Chondrocyte (in vitro differentiated cells): ENCODE measurements at places on chromosomes 2 and 18. TPM values are rescaled to one million over a fixed set of nuclear protein-coding genes. Genes with fewer than 3 reads are reported as not detected.
A peak's percentile ranks its signal among the peaks of the same experiment; 100 is the strongest.

The ARHGEF33 gene
- total RNA-seq = 0.28 to 0.87 TPM (median 0.51 TPM) in 3 replicates

The UGT1A8 gene
- total RNA-seq = not detected in 3 replicates

The ACKR3 gene
- 56.6 to 68.8 TPM (median 57.6 TPM) in 3 replicates for total RNA-seq

The CCDC88A gene
- total RNA-seq = 52.1 to 64.1 TPM (median 54.7 TPM) in 3 replicates

DNA sequence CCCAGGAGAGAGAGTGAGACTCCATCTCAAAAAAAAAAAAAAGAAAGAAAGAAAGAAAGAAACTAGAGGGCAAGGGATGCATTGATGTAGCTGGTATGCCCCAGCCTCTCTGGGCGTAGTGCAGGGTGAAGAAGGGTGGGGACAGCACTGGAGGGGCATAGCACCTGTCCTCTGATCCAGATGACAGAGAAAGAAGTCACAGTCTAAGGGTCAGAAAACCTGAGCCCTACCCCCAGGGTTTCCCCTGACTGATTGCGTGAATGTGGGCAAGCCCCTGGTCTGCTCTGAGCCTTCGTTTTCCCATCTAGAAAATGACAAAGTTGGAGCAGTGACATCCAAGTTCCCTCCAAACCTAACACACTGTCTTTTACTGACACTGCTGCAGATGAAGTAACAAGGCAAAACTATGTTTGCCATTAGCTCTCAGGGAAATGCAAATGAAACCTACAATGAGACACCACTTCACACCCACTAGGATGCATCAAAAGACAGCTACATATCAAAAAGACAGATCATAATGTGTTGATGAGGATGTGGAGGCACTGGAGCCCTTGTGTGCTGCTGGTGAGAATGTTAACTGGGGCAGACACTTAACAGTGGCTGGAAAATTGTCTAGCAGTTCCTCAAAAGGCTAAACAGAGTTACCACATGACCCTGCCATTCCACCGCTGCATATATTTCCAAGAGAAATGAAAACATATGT, 19.5 kb upstream of the YWHAQ start:
- H3K27ac ChIP-seq = no peak overlapping the region
- H3K36me3 ChIP-seq = no peaks in the 10 kb centered on the region

- H3K36me3 ChIP-seq = no peaks in the 10 kb centered on the region
- no peak for DNase-seq
- peak overlapping the region; percentile 62 for H3K27ac ChIP-seq
- H3K27me3 ChIP-seq = no peaks in the 10 kb centered on the region
- H3K4me3 ChIP-seq = no peak overlapping the region
Measured at GRCh38 chr2:64214281-64215115, 70.3 kb upstream of the PELI1 start.

GRCh38 chr2:219332542-219332941, at the start of gene RESP18:
RESP18 (minus strand) TSS chr2:219332744.
- H3K4me1 ChIP-seq = peaks cover 2% of the 10 kb centered on the region
- H3K4me3 ChIP-seq = no peak within 1 kb of the TSS
- peaks cover 82% of the 10 kb centered on the region for H3K27me3 ChIP-seq
- H3K27ac ChIP-seq = no peak within 1 kb of the TSS
- DNase-seq = no peak

- H3K27ac ChIP-seq = no peak overlapping the region
- peaks cover 2% of the 10 kb centered on the region for H3K36me3 ChIP-seq
- peaks cover 17% of the 10 kb centered on the region for H3K4me1 ChIP-seq
- peaks cover 73% of the 10 kb centered on the region for H3K27me3 ChIP-seq
- DNase-seq = no peak
- peak overlapping the region; percentile 25 for H3K4me3 ChIP-seq
Measured at GRCh38 chr2:176189681-176190641, 1.5 kb downstream of the HOXD1 start.

GRCh38 chr2:179467111-179467510, 202.5 kb upstream of the SESTD1 start:
- H3K36me3 ChIP-seq = no peaks in the 10 kb centered on the region
- DNase-seq = no peak
- H3K4me1 ChIP-seq = peaks cover 2% of the 10 kb centered on the region
- H3K4me3 ChIP-seq = no peak overlapping the region
- no peak overlapping the region for H3K27ac ChIP-seq
- H3K27me3 ChIP-seq = no peaks in the 10 kb centered on the region

DNA sequence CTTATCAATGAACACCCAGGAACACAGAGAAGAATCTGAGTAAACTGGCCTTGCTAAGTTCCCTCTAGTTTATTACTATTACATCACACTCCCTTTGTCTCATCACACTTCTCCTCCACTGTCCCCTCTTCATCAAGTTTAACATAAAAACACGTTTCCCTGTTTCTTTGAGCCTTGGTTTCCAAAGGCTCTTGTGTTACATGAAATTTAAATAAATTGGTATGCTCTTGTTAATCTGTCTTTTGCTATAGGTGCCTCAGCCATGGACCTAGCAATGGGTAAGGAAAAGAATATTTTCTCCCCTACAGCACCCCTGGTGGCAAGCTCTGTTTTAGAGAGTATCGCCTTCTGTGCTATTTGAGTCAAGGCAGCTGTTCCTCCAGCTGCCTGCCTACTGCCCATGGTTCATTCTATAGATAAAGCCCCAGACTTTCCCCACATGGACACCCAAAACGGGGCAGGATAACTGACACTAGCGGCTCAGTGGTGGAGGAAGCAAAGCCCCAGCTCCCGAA, 31.8 kb downstream of the TGIF1 start:
- H3K4me3 ChIP-seq = no peak overlapping the region
- H3K27ac ChIP-seq = no peak overlapping the region
- peaks cover 4% of the 10 kb centered on the region for H3K4me1 ChIP-seq
- no peaks in the 10 kb centered on the region for H3K36me3 ChIP-seq
- no peak for DNase-seq

GRCh38 chr18:25834061-25834460, 256.4 kb downstream of the SS18 start:
- peaks cover 14% of the 10 kb centered on the region for H3K4me1 ChIP-seq
- no peak overlapping the region for H3K27ac ChIP-seq
- H3K27me3 ChIP-seq = no peaks in the 10 kb centered on the region
- no peak for DNase-seq
- H3K36me3 ChIP-seq = no peaks in the 10 kb centered on the region

DNA sequence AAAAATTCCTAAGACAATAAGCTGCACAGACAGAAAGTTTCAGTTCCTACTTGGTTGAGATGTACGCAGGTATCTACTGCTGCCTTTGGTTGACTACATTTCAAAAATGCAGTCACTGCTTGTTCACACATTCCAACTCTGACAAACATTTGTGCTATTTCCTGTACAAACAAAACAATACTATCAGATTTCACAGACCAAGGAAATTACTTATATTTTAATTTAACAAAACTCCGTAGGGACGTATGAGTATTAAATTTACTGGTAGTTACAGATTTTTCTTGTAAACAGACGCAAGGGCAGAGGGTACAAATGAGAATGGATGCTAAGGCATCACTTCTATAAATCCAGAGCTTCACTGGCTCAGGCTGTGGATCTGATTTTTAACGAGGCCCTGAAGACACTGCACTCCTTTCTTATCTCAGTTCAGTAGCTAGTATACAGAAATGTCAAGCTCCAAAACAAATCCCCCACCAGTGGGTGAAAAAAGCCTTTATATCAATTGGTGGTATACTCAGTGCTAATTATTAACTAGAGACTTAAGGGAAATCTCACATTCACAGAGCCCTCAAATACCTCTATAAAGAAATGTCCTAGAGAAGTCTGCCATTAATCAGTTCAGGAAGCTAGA, 31.7 kb upstream of the TTC32 start:
- peaks cover 24% of the 10 kb centered on the region for H3K36me3 ChIP-seq
- peak overlapping the region; percentile 4 for H3K4me3 ChIP-seq
- peaks cover 16% of the 10 kb centered on the region for H3K4me1 ChIP-seq
- H3K27me3 ChIP-seq = no peaks in the 10 kb centered on the region

GRCh38 chr2:180656455-180656847, 324.0 kb upstream of the UBE2E3 start:
- no peak overlapping the region for H3K4me3 ChIP-seq
- DNase-seq = no peak
- H3K36me3 ChIP-seq = no peaks in the 10 kb centered on the region
- peaks cover 4% of the 10 kb centered on the region for H3K4me1 ChIP-seq

- H3K36me3 ChIP-seq = no peaks in the 10 kb centered on the region
- H3K4me1 ChIP-seq = peaks cover 22% of the 10 kb centered on the region
- H3K4me3 ChIP-seq = peak overlapping the region; percentile 47
- H3K27ac ChIP-seq = peak overlapping the region; percentile 22
Measured at GRCh38 chr2:121075006-121075551, 209.9 kb downstream of the TFCP2L1 start.

DNA sequence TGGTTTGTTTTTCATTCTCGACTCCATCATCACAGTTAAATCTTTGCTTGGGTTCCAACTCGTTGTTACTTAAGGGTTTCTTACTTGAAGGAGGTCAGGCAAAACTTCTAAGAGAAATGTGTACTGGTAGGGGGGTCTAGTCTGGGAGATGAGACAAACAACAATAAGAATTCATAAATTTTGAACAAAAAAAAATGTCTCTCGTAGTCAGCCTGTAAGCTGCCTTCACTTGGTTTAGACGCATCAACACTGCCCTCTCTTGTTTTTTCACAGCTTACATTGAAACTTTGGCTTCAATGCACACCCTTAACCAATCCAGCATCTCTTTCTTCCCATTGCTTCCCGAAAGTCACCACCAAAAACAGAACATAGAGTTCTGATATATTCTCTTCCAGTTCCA, 576.4 kb upstream of the PIK3C3 start:
- peaks cover 2% of the 10 kb centered on the region for H3K4me1 ChIP-seq
- H3K27ac ChIP-seq = no peak overlapping the region
- peaks cover 2% of the 10 kb centered on the region for H3K27me3 ChIP-seq

- H3K4me3 ChIP-seq = peak overlapping the region; percentile 90
- H3K4me1 ChIP-seq = peaks cover 43% of the 10 kb centered on the region
- H3K36me3 ChIP-seq = peaks cover under 1% of the 10 kb centered on the region
- peak overlapping the region; percentile 92 for H3K27ac ChIP-seq
- no peak for DNase-seq
Measured at GRCh38 chr2:101307503-101307902, 998 bp downstream of the RNF149 start.

GRCh38 chr2:96578731-96579130, 42.2 kb downstream of the ARID5A start:
- H3K4me1 ChIP-seq = peaks cover 3% of the 10 kb centered on the region
- no peaks in the 10 kb centered on the region for H3K36me3 ChIP-seq
- H3K4me3 ChIP-seq = no peak overlapping the region
- no peak for DNase-seq

DNA sequence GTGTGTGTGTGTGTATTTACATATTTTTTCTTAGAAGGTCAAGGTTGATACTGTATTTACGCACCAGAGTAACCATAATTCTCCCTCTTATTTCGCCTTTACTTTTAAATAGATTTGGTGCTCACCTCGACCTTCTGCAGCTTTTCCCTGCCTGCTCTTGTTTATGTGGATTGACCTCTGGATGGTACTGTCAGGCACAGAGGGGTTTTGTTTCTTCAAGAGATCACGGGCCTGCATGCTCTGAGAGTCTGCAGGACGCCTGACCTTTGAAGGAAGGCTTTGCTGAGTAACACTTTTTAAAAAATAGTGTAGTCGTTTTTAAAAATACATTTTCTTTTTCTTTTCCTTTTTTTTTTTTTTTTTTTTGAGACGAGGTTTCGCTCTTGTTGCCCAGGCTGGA, 18.1 kb upstream of the EFHD1 start:
- no peaks in the 10 kb centered on the region for H3K36me3 ChIP-seq
- H3K27me3 ChIP-seq = no peaks in the 10 kb centered on the region
- no peak overlapping the region for H3K27ac ChIP-seq
- H3K4me1 ChIP-seq = peaks cover 30% of the 10 kb centered on the region

DNA sequence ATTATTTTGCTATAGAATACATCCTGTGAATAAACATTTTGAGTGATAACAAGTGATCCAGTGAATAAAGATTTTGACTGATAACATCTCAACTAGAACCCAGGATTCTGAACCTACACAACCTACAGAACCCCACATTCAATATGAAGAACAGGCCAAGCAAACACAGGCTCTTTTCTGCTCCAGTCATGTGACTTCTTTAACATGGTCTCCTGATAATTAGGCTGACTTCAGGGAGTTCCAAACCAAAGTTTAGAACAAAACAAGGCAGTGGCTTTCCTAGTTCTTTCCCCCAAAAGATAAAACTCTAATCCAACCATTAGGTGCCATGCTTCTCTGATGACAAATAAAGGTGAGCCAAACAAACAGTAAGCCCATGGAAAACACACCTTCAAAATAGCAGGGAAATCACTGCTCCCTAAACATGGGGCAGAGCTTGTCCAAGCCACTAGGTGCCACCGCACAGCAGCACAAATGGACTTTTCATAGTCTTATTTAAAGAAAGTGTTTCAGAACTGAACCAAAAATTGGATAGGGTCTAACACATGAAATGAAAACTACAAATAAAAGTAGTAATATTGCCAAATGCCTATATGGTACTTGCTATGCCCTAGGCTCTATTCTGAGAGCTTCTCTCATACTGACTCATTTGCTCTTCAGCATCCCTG, 95.3 kb downstream of the EVA1A start:
- H3K4me3 ChIP-seq = no peak overlapping the region
- DNase-seq = no peak
- H3K27me3 ChIP-seq = peaks cover 2% of the 10 kb centered on the region
- H3K27ac ChIP-seq = no peak overlapping the region
- H3K4me1 ChIP-seq = peaks cover 7% of the 10 kb centered on the region

GRCh38 chr2:222212571-222212970, 86.2 kb downstream of the PAX3 start:
- no peaks in the 10 kb centered on the region for H3K36me3 ChIP-seq
- no peak for DNase-seq
- H3K4me1 ChIP-seq = peaks cover 11% of the 10 kb centered on the region

DNA sequence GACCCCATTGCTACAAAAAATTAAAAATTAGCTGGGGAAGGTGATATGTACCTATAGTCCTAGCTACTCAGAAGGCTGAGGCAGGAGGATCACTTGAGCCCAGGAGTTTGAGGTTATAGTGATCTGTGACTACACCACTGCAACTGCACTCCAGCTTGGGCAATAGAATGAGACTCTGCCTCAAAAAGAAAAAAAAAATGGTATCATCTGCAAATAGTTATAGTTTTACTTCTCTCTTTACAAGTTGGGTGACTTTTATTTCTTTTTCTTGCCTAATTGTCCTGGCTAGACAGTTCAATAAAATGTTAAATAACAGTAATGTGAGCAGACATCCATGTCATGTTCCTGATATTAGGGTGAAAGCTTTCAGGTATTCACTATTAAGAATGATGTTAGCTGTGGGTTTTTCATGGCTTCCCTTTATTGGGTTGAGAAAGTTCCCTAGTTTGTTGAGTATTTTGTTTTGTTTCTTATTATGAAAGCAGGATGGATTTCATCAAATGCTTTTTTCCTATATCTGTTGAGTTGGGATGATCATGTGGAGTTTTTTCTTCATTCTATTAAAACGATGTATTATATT, 24.9 kb upstream of the ACOXL start:
- H3K36me3 ChIP-seq = peaks cover under 1% of the 10 kb centered on the region
- DNase-seq = no peak
- H3K27ac ChIP-seq = no peak overlapping the region
- no peak overlapping the region for H3K4me3 ChIP-seq
- no peaks in the 10 kb centered on the region for H3K4me1 ChIP-seq

DNA sequence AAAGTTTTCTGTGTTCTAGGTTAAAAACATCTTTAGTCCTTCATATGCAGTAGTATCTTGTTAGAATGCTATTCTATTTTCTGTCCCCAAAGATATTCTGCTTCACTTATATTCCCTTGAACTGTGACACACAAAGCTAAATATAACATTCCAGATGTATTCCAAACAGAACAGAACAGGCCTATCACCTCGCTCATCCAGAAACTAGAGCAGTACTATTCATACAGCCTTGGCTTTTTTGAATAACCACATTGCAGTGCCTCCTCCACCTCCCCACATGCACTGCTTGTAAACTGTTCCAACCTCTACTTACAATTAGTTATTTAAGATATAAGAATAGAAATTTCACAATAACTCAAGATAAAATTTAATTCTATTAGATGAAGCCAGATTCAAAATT, 196.8 kb downstream of the EXOC6B start:
- peaks cover 28% of the 10 kb centered on the region for H3K4me1 ChIP-seq
- H3K27me3 ChIP-seq = no peaks in the 10 kb centered on the region
